ENCODE measurements at places on chromosomes 11 and 22.

- DNase-seq, result no peak
Measured at GRCh38 chr22:46436595-46437175, 100.7 kb downstream of the CELSR1 start.

GRCh38 chr11:114074546-114075343 is 15.2 kb downstream of the ZBTB16 start:
- no peak for DNase-seq

GRCh38 chr11:112226831-112227401 is 688 bp downstream of the PTS start:
- DNase-seq, result no peak

DNA sequence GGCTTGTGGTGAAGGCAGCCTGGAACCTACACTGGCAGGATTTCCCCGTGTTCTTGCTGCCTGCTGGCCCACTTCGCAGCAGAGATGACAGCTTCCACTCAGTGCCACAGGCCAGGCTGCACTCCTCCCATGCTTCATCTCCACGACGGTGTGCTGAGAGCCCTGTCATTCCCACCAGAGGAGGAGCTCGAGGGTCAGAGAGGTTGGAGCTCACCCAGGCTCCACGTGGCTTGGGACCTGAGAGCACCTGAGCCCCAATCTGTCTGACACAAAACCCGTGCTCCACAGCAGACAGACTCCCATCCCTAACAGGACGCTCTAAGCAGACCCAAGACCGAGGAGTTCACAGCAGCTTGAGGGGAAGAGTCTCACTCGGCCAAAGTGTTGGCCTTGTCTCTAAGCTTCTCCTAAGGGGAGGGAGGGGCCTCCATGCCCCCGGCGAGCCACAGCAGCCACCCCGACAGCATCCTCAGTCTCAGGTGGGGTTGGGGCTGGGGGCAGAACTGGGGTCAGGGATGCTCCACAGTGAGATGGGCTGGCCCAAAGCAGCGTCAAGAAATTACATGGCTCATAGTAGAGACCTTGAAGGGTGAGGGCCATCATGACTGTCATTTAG is 10.7 kb downstream of the LRFN4 start:
- DNase-seq, result no peak

DNA sequence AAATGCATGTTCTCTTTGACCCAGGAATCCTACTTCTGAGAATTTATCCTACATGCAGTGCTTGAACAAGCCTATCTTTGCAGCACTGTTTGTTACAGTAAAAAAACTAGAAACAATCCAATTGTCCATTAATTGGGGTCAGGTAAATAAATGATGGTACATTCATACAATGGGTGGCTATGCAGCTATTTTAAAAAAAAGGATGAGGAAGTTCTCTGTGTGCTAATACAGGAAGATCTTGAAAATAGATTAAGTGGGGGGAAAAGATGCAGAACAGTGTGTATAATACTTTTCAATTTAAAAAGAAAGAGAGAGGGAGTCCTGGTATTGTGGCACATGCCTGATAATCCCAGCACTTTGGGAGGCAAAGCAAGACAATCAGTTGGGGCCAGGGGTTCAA is 9.5 kb upstream of the CREB3L1 start:
- DNase-seq, result no peak

DNA sequence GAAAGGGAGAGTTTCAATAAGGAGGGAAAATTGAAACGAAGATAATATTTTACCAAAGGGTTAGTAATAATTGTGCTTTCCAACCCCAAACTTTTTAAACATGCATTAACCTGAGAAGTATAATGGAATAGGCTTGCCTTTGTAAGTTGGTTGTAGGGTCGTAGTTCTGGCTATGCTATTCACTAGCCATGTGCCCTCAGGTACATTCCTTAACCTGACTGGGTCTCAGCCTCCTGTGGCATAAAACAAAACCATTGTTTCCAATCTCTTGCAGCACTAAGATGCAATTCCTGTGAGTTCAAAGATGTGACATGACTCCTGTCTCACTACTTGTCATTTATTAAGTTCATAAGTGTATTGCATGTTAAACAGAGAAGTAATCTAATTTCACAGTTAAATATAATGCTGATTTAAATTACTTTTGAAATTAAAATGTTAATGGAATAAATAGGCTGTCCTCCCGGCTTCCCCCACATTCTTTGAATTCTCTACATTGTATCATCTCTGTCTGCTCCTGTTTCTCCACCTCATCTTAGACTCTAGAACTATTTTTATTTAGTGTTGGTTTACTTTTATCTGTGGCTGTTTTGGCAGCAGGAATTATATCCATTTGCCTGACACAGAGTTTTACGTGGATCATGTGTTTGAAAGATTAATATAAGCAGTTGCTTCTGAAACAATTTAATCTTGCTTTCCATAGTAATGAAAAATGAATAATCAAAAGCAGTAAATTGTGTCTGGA is 216.3 kb downstream of the FAT3 start:
- DNase-seq, result peak; percentile 64

DNA sequence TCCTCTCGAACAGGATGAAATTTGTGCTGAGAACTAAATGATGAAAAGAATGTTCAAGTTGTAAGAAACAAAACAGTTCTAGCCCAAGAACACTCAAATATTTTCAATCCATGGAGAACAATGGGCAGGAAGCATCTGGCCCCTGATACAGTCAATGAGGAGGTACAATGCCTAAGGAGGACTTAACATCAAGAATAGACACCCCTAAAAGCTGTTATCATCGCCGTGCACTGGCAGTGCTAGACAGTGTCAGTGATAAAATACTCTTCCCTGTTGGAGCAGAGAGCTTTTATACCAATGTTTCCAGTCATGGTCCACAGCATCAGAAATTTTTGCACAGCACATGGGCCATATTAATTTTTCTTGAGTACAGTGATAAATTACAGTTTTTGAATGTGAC is 20.2 kb upstream of the VSTM5 start:
- DNase-seq, result no peak

- peak; percentile 90 for DNase-seq
Measured at GRCh38 chr22:37742376-37743171, 45.7 kb downstream of the TRIOBP start.

DNA sequence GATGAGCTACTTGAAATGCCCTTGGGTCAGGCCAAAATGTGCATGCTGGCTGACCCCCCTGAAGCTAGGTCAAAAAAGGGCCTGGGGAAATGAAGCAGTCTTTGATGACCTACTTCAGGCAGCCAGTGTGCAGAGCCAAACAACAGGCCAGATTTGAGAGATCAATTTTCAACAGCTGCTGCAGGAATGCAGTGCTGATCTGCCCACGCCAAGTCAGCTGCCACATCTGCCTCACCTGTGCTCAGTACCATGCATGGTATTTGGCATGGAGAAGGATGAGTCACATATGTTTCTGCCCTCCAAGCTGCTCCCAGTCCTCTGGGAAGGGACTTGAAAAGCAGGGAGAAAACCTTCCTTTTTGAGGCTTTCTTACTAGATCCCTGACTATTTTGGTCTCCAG is 35.8 kb downstream of the MTNR1B start:
- no peak for DNase-seq

DNA sequence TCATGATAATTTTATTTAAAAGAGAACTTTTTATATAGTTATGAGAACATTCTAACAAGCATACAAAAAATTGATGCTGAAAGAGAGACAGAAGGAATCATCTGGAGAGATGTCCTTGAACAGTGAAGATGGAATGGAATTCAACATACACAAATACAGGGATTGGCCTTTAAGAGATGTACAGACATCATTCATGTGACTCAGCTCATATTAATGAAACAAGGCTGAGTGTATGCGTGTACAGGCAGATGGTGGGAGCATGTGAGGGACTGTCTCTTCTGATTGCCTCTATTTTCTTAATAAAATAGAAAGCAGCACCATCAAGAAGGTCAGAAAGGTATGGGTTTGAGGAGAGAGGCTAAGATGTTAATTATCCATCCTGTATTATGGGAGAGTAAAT is 793.3 kb downstream of the CNTN5 start:
- no peak for DNase-seq

GRCh38 chr11:65478388-65479183 is 20.3 kb upstream of the MALAT1 start:
- peak; percentile 63 for DNase-seq

DNA sequence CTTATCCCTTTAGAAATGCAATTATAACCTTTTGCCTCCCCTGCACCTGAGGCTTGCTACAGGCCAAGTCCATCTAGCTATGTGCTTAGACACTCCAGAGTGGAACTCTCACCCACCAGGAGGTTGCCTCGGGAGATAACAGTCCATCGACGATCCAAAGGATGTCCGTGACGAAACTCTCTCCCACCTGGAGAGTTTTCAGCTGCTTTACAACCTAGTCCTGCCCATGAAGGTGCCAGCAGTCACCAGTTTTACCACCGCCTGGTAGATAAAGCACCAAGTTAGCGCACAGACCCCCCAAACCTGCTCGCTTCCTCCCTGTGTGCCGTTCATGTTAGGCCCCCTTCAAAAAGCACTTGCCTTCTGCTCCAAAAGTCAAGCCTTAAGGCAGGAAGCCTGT is 53.1 kb upstream of the SHISAL1 start:
- no peak for DNase-seq

GRCh38 chr11:123815122-123815521 is 9.0 kb upstream of the OR6M1 start:
- DNase-seq, result no peak

DNA sequence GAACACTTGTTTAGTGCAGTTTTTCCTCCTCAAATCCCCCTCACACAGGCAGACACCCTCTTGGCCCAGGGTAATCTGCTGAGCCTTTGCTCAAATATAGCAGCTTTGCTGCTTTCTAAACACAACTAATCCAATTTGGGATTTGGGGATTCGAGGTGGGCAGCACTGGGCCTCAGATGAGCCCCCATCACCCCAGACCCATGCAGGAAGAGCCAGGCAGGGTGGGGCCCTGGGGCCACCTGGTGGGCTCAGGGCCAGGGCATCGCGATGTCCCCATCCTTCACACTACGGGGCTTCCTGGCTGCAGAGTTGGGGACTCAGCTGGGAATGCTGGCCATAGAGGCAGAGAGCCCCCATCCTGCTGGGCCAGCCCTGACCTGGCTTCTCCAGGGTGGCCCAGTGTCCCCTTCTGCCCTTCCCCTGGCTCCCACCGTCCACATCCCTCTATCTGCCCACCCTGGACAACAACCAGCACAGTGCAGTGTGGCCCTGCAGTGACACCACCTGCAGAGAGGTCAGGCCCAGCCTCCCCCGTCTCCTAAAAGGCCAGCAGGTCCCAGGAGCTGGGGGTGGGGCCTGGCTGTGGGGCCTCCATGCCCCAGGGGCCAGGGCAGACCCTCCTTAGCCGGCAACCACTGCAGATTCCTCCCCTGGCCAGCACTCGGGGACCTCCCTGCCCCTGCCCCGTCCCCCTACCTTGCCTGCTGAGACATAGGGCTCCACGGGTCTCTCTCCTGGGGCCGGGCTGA is 56.6 kb upstream of the CCDC188 start:
- DNase-seq, result no peak

- peak; percentile 81 for DNase-seq
Measured at GRCh38 chr11:130720232-130721022, 195.9 kb downstream of the SNX19 start.

DNA sequence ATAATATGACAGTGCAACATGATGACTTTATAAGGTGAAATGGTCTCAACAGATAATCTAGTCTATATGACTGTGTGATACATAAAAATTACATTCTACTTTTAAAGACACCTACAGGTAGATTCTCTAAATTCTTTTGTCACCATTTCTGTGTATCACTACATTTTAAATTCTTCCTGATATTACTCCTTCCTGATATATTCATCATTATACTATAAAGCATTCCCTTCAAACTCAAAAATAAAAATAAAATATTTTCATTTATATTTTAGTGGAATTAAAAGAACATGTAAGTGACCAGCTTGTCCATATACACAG is 1062.3 kb downstream of the DLG2 start:
- DNase-seq, result no peak

GRCh38 chr11:46445920-46446771 is 54.6 kb upstream of the CHRM4 start:
- no peak for DNase-seq

- peak; percentile 71 for DNase-seq
Measured at GRCh38 chr22:29152045-29152953, 53.4 kb upstream of the EMID1 start.

DNA sequence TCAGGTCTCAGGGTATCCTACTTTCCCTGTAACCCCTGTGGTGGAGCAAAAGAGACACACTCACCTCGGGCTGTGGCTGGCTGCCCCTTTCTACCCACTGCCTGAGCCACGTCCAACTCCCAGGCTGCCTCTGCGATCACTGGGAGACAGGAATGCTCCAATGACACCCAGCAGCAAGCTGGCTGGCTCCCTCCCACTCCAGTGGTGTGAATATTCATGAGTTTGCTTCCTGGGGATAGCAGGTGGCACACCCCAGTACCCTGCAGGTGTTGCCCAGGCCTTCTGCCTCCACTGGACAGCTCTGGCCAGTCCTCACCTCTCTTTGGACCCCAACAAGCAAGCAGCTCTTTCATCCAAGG is 9.7 kb downstream of the GAL3ST1 start:
- no peak for DNase-seq

DNA sequence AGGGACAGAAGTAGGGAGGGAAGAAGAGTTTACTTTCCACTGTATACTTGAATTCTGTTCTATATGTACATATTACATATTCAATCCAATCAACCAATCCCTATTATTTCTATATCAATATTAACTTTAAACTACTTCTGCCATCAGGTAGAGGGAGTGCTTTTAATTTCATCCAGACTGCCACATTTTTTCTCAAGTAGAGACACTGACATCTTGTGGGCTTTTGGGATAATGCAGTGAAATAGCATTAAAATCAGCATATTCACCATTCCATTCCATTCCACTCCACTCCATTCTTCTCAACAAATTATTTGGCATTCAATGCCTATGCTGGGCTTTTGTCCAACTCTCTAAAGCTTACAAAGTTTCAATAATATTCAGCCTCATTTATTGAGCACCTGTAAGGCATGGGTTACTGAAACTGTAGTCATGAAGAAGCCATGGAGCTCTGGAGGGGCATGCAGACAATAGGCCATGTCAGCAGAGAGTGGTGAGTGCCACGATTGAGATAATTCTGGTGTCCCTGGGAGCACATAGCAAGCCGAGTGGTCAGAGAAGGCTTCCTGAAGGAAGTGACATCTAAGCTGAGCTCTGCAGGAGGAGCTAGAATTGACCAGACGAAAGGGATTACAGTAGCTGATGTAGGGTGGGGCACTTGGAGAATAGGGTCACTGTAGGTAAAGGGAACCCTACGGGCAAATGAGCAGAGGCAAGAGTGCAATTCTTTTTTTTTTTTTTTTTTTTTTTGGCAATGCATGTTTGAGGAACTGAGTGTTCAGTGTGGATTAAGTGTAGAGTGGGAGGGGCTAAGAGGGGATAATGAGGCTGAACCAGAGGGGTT is 12.8 kb upstream of the CLPB start:
- DNase-seq, result no peak

DNA sequence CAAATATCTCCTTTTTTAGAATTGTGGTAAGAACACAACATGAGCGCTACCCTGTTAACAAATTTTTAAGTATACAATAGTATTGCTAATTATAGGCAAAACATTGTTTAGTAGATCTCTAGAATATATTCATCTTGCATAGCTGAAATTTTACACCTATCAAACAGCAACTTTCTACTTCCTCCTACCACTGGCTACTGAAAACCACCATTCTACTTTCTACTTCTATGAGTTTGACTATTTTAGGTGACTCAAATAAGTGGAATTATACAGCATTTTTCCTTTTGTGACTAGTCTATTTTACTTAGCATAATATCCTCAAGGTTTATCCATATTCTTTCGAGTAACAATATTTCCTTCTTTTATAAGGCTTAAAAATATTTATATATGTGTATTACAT is 128.4 kb downstream of the FAM76B start:
- DNase-seq, result no peak

Data from islet precursor cell (in vitro differentiated cells).